Forelimb muscle (tissue), 1 donor: ENCODE measurements at places on chromosomes 16 and 17.

DNA sequence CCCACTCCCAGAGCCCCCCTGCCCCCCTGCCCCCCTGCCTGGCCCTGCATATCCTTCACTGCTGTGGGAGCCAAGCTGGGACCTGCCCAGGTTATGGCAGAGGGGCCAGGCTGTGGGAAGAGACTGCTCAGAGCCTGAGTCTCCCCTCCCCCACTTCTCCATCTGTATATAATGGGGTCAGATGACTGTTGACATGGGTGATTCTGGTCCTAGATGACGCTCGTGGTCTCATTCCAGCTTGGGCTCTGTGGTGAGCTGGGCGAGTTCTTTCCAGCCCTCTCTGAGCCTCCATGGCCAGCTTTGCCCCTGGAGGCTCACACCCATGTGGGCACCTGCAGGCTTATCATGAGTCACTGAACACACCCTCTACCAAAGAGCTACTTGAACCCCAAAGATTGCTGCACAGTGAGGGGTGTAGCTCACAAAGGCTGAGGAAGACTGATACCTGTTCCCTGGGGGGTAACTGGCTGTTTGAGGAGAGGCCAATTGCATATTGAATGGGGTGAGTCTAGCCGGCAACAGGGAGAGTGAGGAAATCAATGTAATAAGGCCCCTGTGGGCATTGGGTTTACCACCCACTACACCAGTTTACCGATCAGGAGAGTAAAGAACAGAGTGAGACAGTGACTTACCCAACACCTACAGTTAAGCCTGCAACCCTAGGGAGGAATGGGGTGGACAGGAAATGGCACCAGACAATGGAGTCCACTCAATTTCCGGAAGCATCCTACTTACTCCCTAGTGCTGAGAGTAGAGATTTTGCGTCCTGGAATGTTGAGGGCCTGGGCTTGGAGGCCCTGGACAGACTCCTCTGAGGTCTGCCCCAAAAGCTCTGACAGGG is 4.2 kb upstream of the SREBF1 start:
- no peak for DNase-seq

- no peak for DNase-seq
Measured at GRCh38 chr16:31125844-31126243, 8.4 kb downstream of the KAT8 start.

- no peak for DNase-seq
Measured at GRCh38 chr17:61619493-61619892, 28.5 kb upstream of the NACA2 start.

DNA sequence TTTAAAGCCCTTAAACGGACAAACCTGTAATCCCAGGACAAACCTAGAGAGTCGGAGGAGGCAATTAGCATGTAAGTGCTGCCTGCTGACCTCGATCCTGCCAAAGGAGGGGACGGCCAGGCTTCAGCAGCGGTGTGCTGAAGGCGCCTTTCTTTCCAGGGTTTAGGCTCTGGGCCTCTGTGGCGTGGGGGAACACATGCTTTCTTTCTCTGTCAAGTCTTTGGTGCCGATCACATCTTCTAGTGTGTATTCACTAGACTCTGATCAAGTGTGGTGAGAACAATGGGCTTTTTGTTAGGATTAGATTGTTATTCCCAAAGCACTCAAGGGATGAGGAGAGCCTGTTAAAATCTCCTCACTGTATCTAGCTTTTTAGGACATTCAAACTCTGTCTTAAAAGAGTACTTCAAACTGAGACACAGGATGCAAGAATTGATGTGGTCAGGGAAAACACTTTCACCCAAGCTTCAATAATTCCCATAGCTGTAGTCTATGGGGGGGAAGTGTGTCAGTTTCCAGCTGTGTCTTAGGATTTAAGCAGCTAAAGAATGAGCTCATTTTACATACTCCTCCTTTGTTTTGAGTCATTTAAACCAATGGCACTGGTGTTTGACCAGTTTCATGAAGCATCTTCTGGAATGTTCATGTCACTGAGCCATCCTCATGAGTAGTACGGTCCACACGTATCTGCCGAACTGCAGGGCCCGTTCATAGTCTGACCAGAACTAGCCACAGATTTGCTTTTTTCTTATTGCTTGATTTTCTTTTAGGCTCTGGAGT is 51.2 kb downstream of the RPA1 start:
- no peak for DNase-seq

GRCh38 chr17:59368218-59368857 is 36.9 kb downstream of the YPEL2 start:
- no peak for DNase-seq

DNA sequence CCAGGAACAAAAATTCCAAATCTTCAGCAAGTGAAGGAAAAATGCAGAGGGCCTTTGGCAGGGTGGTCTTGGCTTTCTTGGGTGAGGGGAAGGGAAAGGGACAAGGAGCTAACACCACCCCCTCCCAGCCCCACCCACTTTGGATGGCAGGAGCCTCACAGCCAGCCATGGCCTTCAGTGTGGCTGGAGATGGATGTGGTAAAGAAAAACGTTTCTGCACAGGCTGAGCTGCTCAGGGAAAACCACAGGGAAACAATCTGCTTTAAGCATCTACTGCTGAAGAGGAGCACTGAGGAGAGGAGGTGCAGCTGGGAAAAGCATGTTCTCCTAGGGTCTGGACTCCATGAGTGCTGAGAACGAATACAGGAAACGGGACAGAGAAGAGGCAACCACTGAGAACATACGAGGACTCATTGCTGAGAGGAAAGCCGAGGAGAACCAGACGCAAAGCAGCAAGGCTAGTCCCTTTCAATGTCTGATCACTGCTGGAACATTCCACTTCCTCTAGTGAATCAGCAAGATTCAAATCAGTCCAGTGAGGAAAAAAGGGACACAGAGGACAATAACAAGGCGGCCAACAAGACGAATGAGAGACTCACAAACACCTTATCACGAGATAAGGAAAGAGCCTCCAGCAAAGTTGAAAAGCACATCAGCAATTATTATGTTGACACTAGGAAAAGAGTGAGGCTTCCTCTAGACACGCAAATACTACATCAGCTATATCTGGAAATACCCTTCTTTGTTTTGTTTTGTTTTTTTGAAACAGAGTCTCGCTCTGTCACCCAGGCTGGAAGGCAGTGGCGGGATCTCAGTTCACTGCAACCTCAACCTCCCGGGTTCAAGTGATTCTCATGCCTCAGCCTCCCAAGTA is 41.7 kb downstream of the ZZEF1 start:
- no peak for DNase-seq

DNA sequence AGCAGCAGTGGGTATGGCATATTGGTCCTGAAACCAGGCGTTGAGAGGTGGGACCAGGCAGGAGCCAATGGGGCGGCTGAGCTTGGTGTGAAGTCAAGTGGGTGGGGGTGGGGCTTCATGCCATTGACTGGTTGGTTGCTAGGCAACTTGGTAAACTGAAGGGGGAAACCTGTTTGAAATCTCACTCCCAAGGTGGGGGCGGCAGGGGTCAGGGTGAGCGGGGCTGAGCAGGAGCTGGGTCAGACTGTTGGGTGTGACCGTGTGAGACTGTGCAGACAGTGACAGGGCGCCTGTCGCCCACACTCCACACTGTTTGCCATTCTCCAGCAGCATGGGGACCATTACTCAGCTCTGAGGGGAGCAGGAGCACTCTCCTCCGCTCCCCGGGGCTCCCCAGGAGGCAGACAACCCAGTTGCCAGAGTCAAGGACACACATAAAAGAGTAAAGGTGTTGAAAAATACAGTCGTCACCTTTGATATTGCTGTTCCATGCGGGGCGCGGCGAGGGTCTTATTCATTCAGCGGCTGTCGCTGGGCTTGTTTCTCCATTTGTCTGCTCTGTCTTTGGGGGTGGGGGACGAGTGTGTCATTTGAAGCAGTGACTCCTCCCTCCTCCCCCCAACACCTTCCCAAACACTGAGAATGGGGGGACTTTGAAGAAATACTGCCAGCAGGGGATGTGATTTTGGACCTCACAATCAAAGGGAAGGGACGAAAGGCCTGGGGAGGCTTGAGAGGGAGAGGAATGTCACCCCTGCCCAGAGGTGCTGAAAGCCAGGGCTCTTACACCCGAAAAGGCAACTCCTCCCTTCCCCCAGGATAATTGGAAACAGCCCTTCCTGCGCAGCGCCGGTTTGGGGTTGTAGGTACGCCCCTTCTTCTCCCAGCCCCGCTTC is 1.2 kb upstream of the EFNB3 start:
- no peak for DNase-seq

GRCh38 chr17:62782730-62783270 is 25.3 kb downstream of the MARCHF10 start:
- DNase-seq: no peak

- DNase-seq: no peak
Measured at GRCh38 chr16:66054095-66054494, 312.4 kb upstream of the CDH5 start.

GRCh38 chr17:31724619-31725018 is 134.4 kb downstream of the COPRS start:
- no peak for DNase-seq

DNA sequence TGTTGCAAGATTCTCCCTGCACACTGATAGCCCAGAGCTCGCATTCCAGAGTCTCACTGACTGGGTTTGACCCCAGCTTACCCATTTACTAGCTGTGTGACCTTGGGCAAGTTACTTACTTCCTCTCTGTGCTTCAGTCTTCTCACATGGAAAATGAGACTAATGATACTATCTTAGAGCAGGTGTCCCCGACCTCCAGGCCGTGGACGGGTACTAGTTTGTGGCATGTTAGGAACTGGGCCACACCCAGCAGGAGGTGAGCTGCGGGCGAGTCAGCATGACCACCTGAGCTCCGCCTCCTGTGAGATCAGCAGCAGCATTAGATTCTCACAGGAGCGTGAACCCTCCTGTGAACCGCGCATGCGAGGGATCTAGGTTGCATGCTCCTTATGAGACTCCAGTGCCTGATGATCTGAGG is 15.8 kb downstream of the ANKFY1 start:
- DNase-seq: no peak
